ENCODE measurements at places on chromosomes 1 and 21.

GRCh38 chr1:91510754-91511153 lies 10.1 kb downstream of the CDC7 start:
- DNase-seq: no peak

- DNase-seq: no peak
Observed at GRCh38 chr1:201153474-201154388, 543 bp downstream of the TMEM9 start.

DNA sequence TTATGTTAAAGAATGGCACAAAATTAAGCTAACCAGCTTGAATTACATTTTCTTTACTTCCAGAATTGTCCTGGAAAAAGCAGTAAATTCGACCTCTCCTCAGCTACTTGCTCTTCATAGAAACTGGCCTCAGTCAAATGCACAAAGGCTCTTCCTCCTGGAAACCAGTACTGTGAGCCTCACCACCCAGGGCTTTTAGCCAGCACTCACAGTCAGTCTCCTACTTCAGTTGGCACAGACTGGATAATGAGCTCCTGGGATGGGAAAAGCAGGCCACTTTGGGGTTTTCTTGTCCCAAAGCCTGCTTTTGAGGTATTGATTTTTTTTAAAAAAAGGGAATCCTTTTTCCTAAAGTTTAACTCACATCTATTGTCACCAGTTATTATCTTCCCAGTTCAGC lies 40.4 kb downstream of the SCYL3 start:
- DNase-seq: no peak

DNA sequence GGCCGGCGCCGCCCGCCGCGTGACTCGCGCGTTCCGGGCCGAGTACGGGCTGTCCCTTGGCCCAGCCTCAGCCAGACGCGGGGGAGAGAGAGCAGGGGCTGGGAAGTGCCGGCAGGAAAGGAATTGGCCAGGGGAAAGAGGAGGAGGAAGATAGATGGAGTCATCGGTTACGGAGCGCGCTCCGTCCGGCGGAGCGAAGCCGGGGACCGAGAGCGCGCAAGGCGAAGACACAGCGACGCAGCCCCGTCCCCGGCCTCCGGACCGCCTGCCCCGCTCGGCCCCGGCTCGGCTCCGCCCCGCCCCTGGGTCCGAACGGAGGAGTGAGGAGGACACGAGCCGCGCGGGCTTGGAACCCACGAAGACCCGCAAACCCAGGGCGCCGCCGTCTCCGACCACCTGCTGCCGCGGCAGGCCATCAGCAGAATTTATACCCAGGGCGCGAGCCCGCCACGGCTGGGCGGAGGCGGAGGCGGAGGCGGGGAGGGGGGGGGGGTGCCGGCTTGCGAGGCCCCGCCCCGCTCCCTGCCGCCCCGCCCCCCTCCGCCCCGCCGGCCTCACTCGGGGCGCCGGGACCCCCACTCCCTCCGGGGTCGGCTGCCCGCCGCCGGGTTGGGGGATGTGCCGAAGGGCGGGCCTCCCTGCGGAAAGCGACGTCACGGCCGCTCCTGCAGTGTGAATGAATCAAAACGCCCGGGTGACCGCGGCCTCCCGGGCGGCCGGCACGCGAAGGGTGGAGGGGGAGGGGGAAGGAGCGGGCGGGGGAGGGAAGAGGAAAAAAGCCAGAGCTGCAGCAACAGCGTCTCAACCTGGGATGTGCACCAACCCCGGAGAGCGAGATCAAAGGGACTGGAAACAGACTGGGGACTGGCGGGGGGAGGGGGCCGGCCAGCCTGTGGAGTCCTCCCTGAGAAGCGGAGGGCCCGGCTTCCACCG lies at the start of gene LHX4:
Gene LHX4, plus strand, starts transcription at position 782 of the 933 bp plus-strand sequence. CDS start 266 bp downstream, outside the sequence.
- no peak for DNase-seq

DNA sequence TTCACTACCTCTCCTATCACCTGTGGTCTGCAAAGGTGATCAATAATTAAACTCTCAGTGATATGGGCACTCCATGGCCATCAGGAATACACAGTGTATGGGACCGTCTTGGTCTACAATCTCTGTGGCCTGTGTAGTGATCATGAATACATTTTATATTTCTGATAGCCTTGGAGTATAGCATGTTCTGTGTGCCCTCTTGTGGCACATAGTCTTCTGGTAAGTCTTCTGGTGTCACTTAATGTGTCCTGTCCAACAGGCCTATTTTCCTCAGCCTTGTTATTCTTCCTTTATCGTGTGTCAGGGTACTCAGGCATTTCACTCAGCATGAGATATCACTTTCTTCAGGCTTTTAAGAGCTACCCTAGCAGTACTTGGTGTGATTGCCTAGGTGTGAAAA lies 393.6 kb downstream of the AGBL4 start:
- DNase-seq: no peak
